ENCODE measurements at places on chromosomes 12 and 14.

DNA sequence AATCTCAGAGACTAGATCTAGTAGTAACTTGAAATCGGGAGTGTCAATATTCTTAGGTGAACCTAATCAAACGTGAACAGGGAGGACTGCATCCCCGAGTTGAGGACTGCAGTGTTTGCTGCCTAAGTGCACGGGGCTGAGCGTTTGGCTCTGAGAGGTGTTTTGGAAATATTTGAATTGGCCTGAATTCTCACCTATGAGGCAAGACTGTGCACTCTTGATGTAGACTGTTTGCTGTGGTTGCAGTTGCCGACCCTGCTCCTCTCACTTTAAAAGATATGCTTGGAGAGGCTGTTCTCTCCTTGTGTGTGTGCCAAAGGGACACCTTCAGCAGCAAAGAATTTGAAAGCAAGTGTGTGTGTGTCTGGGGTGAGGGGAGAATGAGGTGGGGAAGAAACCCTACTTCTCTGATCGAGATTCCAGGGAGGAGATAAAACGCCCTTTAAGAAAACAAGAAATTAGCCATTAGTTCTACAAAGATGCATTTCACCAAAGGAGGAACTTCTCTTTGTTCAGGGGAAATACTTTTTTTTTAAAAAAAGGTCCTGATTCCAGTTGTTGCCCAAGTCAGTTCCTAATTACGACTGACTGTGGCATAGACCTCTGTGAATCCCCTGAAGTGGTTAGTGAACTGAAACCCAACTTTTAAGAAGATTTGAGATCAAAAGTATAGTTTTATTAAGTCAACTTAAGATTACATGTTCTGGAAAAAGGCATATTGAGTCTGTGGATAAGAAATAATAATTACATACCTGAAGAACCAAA, 106.6 kb downstream of the DYRK2 start:
- H3K27me3 ChIP-seq: no peaks in the 10 kb centered on the region
- no peak overlapping the region for H3K4me3 ChIP-seq
- no peak for DNase-seq
- no peaks in the 10 kb centered on the region for H3K4me1 ChIP-seq
- H3K36me3 ChIP-seq: no peaks in the 10 kb centered on the region

DNA sequence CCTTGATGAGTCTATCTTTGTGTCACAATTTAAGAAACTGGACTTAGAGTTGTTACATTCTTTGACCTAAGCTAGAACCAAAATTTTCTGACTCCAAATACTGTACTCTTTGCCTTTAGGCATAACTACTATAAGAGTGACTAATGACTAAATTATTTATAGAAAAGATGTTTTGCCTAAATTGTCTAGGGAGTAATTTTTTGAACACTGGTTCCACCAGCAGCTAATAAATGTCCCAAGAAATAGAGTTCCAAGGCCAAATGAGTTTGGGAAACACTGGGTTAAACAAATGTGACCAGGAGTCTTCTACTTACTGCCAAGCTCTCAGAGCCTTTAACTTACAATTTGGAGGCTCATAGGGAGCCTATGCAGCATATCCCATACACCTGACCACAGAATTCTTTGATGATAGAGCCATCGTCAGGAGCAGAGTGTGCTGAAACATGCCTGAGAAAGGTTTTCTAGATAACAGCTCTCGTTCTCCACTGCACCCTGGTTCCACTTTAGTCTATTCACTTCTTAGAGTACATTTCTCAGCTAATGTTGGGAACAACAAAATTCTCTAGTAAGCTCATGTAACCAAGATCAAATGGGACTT, 215.9 kb upstream of the HMGA2 start:
- no peak overlapping the region for H3K4me3 ChIP-seq
- peak; percentile 29 for DNase-seq
- H3K27me3 ChIP-seq: no peaks in the 10 kb centered on the region
- H3K36me3 ChIP-seq: no peaks in the 10 kb centered on the region

GRCh38 chr12:119843100-119843499, 34.0 kb downstream of the CIT start:
- H3K27me3 ChIP-seq: no peaks in the 10 kb centered on the region
- H3K36me3 ChIP-seq: peaks cover 15% of the 10 kb centered on the region
- H3K4me1 ChIP-seq: peaks cover 9% of the 10 kb centered on the region
- peak; percentile 82 for DNase-seq
- H3K27ac ChIP-seq: no peak overlapping the region
- H3K4me3 ChIP-seq: no peak overlapping the region

GRCh38 chr12:52254180-52254964, 20.1 kb upstream of the KRT86 start:
- H3K4me3 ChIP-seq: no peak overlapping the region
- no peak overlapping the region for H3K27ac ChIP-seq
- DNase-seq: peak; percentile 54
- H3K36me3 ChIP-seq: peaks cover 24% of the 10 kb centered on the region
- H3K27me3 ChIP-seq: no peaks in the 10 kb centered on the region

DNA sequence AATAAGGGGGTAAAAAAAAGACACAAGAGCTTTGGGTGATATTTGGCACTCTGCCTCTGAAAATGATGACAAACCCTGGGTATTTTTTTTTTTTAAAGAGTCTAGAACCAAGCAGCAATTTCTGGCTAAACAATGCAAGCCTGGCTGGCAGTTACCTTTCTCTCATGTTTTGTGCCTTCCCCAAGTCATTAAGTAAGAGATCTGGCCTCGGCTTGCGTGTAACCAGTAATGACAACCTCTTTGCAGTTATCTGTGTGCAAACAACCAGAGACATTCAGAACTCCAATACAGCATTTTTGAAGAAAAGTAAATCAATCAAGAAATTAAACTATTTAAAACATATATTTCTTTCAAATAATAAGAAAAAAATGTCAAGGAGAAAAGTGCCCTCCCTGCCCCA, 167.5 kb downstream of the KCNC2 start:
- H3K27ac ChIP-seq: no peak overlapping the region
- H3K4me1 ChIP-seq: no peaks in the 10 kb centered on the region
- no peaks in the 10 kb centered on the region for H3K27me3 ChIP-seq
- H3K36me3 ChIP-seq: no peaks in the 10 kb centered on the region
- H3K4me3 ChIP-seq: no peak overlapping the region
- no peak for DNase-seq
